Fibroblast of skin of right quadriceps (primary cell): ENCODE measurements at places on chromosomes 12 and 14.

- peak; percentile 22 for DNase-seq
These were observed 77.0 kb downstream of the TMEM117 start for GRCh38 chr12:43912859-43913258.

- no peak for DNase-seq
These were observed 11.9 kb downstream of the PLD4 start for GRCh38 chr14:104936361-104937155.

GRCh38 chr14:103708750-103709187, 6.5 kb downstream of the XRCC3 start:
- DNase-seq = no peak

- DNase-seq = no peak
These were observed 67.4 kb downstream of the ADGRD1 start for GRCh38 chr12:131021154-131021541.

DNA sequence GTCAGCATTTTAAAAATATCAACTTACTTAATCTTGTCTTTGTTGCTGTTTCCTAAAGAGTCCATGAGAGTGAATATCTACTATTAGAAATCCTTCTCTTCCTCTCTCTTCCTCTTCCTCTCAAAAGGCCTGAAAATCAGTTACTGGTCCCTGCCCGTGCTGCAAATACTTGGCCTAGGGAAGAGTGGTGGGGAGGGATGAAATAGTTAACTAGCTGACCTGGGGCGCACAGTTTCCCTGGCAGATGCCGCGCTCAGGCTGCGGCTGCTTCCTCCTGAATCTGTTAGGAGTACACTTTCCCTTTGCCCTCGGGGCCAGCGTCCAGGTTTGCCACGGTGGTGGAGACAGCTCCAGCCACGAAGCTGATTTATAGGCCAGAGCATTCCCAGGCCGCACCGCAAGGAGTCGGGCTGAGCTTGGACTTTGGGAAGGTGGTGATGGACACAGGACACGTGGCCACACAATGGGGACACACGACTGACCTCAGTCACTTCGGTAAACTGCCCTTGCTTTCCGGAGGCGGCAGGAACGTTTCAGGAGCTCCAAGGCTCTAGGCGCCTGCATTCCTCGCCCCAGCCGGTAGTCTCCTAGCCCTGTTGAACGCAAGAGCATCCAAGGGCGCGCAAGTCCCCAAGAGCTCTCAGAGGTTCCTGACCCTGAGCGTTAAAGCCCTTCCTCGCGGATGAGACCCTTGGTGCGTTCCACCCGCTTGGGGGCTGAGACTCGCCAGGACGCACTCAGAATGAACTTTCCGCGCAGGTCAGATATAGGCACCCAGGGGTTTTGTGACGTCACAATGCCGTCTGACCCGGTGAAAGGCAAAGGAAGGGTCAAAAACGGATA, 7.1 kb upstream of the ASCL1 start:
- DNase-seq = no peak
